Hepatocyte (in vitro differentiated cells): ENCODE measurements at places on chromosomes 11 and 22. TPM values are rescaled to one million over a fixed set of nuclear protein-coding genes. Genes with fewer than 3 reads are reported as not detected.

DNA sequence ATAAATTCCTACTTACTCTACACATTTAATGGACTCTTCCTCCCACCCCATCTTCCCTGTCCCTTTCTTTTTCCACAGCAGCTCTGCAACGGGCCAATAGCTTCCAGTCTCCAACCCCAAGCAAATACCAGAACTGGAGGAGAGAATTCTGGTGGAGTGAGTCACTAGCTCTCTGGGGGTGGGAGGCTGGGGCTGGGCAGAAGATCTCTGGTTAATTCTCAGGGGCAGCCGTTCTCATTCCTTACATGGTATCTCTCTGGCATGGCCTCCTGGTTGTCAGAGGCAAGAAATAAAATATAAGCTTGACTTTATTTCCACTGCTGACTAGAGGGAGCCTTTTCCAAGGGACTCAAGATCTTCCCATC is 90.4 kb upstream of the PARVA start:
- peak; percentile 75 for DNase-seq

DNA sequence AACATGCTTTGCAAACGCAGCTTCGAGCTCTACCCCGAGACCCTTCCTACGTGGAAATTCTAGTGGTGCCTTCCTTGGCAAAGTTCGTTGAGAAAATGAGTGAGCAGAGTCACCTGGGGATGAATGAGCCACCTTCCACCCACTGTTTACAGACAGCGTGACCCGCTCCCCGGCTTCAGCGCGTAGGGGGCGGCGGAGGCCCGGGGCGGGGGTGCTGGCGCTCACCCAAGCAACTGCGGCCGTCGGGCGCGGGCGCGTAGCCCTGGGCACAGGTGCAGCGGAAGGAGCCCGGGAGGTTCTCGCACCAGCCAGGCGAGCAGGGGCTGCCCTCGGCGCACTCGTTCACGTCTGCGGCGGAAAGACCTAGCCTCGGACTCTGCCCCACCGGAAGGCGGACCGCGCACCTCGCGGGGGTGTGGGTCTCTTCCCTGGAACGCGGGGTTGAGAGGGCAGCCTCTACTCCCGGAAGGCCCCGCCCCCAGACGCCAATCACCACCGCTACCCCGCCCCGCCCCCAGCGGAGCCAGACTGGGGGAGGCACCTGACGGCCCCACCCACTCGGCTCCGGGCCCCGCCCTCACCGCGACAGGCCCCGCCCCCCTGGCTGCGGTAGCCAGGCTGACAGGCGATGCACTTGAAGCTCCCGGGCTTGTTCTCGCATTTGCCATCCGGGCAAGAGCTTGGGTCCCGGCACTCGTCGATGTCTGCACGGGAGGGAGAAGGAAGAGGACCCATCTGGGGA is 11.8 kb downstream of the LTBP3 start:
- peak; percentile 95 for DNase-seq

- peak; percentile 71 for DNase-seq
These were observed 457 bp downstream of the RNF141 start for GRCh38 chr11:10540546-10540914.

DNA sequence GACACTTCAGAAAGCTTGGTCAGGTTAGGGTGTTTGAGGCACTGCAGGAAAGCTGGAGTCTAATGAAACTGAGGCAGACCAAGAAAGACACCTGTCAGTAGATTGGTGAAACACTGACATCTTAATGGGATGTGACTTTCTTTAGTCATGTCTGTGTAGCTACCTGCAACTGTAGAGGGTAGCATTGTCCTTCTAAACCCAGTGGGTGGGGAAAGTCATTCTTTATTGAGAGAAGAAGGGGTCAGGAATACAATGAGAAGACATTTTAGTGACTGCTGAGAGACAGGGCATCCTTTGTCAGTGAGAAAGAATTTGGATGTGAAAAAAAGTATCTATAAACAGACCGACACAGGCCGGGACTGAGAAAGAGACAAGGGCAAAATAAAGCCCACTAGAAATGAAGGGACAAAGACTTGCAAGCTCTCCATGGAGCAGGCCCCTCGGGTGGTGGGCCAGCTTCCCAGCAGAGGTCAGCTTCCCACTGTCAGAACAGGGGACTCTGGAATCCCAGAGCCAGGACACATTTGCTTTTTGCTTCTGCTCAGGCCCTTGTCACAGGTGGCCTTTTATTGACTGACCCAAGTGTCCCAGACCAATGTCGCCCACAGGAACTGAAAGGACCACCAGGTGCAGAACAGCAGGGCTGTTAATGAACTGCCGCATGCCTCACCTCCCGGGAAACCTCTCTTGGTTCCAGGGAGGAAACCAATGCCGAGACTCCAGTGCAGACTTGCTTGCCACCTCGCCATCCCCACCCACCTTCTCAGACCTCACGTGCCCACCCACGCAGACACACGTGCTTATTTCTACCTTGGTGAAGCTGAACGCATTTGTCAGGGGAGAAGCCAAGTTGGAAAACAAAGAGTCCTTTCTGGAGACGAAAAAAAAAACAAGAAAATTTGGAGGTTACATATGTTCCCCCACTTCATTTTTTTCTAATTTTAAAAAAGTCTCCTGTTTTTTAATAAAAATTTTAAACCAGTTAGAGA is 212.8 kb downstream of the TENM4 start:
- no peak for DNase-seq

GRCh38 chr11:104091281-104092096 is 55.0 kb downstream of the DDI1 start:
- no peak for DNase-seq

GRCh38 chr22:48382197-48382596 is 1445.5 kb downstream of the BRD1 start:
- no peak for DNase-seq

GRCh38 chr22:19174106-19175025 is 4.2 kb downstream of the SLC25A1 start:
- DNase-seq, result peak; percentile 30

GRCh38 chr11:127825183-127825582 is 762.2 kb downstream of the ETS1 start:
- no peak for DNase-seq

DNA sequence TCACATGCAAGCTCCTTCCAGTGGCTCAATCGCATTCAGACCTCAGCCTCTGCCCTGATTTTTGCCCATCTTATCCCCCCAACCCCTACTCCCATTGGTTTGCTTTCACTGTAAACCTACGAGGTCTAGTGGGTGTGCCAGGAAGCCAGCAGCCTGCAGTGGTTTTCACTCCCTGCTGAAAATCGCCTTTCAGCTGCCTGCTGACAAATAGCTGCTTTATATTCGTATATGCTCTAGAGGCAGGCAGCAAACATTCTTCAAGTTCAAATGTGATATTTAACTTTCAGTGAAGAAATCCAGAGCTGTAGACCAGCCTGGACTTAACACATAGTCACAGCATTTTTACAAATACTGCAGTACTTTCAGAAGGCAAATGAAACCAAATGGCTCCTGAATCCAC is 92.8 kb upstream of the APOA1 start:
- peak; percentile 10 for DNase-seq

DNA sequence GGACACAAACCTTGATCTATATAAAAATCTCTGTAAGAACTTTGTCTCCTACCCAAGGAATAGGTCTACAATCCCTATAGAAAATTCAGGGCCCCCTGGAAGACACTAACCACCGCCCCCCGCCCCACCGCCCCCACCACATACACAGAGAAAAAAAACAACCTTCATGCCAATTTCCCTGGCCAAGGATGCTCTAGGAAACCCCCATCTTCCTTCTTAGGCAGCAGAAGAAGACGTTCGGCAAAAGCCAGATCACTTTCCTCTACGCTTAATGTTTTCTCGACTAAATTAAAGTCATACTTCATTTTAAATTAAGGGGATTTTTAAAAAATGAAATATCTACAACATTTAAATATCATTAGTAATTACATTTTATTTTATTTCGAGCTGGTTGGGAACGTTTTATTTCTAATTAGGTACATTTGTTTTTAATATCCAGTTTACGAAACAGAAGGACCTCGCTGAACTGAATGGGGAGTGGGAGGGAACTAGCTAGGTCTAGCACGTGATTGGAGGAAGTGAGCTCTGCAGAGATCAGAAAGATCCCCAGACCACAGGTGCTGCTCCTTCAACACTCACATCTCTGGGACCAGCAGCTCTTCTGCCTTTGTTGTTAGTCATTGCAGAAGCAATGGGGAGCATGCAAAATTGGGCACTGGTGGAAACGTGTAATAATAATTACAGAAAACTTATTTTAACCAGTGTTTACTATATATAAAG is 472.3 kb downstream of the MN1 start:
- no peak for DNase-seq

- peak; percentile 58 for DNase-seq
These were observed 9.4 kb downstream of the LRRC75B start for GRCh38 chr22:24583221-24584165.

DNA sequence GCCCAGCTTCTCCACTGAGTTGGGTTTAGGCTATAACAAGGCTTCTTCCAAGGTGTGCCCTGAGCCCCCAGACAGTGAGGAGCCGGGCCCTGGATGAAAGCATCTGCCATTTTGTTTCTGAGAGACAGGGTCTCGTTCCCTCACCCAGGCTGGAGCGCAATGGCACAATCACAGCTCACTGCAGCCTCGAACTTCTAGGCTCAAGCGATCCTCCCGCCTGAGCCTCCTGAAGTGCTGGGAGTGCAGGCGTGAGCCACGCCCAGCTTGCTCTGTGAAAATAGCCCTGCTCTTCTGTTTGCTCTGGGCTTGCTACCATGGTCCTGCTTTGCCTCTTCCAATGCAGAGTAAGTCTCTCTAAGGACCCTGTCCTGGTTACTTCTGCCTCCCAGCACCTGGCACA is 6.7 kb downstream of the DENND6B start:
- DNase-seq, result no peak

GRCh38 chr22:42808521-42808920 is 48.6 kb downstream of the ARFGAP3 start:
- DNase-seq, result no peak

DNA sequence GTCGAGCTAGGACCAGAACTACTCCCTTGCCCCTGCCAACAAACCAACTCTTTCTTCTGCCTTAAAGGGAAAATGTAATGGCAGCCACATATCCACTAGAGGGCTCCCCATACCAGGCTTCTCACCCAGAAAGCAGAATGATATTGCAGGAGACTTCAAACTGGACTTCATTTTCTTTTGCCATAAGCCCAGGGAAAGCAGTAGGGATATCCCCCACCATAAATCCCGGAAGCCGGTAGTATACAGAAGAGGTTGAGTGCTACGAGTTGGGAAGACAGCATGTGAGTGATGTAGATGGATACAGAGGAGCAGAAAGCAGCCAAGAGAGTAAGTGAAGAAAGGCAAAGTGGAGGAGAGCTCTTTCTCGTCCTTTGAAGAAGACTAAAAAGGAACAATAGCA is 12.1 kb downstream of the PLAAT5 start:
- DNase-seq, result peak; percentile 84

- DNase-seq, result peak; percentile 79
These were observed 72.4 kb downstream of the TEAD1 start for GRCh38 chr11:12746593-12747097.

DNA sequence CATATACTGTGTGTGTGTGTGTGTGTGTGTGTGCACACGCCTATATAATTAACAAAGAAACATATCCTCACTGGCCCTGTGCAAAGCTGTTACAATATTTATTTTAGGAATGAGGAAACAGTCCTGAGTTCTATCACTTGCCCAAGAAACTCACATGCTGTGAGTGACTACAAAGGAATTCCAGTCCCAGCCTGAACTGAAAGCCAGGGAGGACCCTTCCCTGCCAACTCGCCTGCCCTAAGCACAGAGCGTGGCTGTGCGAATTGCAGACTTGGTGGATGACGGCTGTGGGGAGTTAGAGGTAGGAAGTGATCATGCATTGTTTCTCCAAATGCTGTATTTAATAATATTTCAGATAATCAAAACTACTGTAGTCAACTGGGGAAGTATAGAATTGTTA is 26.4 kb upstream of the CD5 start:
- peak; percentile 61 for DNase-seq

- no peak for DNase-seq
These were observed 539.2 kb downstream of the BUD13 start for GRCh38 chr11:116233561-116233960.

DNA sequence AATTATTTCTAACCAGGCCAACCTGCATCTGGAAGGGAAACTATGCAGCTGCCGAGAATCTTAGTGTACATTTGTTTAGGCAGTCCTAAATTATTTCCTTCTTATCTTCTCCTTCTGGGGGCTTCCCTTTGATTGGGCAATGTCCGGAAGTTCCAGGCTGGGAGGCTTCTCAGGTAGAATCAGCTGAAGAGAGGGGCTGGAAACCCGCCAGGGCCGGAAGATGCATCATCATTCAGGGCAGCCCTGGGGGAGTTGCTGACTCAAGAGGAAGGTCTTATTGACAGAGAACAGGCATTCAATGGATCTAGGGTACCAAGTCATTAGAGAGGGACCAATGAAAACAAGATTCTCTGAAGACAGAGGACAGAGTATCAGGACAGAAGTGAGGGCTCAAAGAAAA is 150.7 kb downstream of the BLID start:
- no peak for DNase-seq

DNA sequence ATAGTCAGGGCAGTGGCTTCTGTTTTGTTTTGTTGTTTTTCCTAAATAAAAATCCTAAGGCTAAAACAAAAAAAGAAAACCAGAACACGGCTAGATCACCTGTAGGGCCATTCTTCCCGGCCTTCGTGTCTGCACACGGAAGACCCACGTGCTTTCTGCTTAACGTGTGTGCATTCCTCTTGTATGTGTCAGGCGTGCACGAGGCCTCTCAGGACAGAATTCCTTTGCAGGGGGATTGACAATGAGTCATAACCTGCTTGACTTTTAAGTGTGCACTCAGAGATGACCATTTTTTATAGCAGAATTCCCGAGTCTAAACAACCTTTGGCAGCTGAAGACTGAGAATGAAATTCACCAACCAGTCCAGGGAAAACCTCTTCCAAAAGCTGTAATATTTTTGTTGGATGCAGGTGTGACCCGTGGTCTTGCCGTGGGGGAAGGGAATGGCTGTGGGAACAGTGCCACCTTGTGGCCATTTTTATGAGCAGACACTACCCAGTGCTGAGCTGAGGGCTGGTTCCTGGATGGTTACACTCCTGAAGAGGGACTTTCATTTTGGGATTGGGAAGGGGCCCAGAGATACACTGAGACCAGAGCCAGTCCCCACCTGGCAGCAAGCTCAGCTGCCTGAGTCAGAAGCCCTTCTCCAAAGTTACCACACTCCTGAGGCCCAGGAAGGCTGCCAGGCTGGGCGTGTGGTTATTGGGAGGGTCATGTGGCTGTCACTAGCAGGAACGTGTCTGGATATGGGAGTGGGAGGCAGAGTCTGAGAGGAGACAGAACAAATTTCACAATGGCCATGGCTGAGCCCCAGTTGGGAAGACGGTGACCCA is 35.7 kb upstream of the DKK3 start:
- peak; percentile 90 for DNase-seq

- DNase-seq, result no peak
These were observed 41.5 kb downstream of the DHCR7 start for GRCh38 chr11:71406681-71407080.

GRCh38 chr11:8356721-8357504 is 93.2 kb upstream of the LMO1 start:
- no peak for DNase-seq

- DNase-seq, result no peak
These were observed 111.5 kb upstream of the IGLL5 start for GRCh38 chr22:22776121-22776520.

GRCh38 chr11:705646-706438 is at the start of gene EPS8L2:
TSS of gene EPS8L2 (plus strand) at chr11:706231. CDS start at chr11:709408, 3,177 bp downstream.
- DNase-seq, result peak; percentile 84

Gene GPR83
- total RNA-seq, result 0.08 TPM in 1 of 2 replicates, not detected in the other

Gene MMP27
- not detected in 2 replicates for total RNA-seq

Gene HTR3A
- not detected in 2 replicates for total RNA-seq

Gene OR51I1
- not detected in 2 replicates for total RNA-seq

Gene PIH1D2
- 0.60 and 1.7 TPM in 2 replicates for total RNA-seq

Gene MAJIN
- total RNA-seq, result not detected in 2 replicates

Gene PMM1
- total RNA-seq, result 36.5 and 42.3 TPM in 2 replicates

Gene ADSL
- 81.8 and 89.6 TPM in 2 replicates for total RNA-seq

Gene OSBP2
- 18.8 and 23.0 TPM in 2 replicates for total RNA-seq

Gene MOGAT2
- total RNA-seq, result 2.4 and 3.2 TPM in 2 replicates

Gene DKK3
- 66.6 and 71.3 TPM in 2 replicates for total RNA-seq
